ENCODE measurements at places on chromosomes 6 and 20.

DNA sequence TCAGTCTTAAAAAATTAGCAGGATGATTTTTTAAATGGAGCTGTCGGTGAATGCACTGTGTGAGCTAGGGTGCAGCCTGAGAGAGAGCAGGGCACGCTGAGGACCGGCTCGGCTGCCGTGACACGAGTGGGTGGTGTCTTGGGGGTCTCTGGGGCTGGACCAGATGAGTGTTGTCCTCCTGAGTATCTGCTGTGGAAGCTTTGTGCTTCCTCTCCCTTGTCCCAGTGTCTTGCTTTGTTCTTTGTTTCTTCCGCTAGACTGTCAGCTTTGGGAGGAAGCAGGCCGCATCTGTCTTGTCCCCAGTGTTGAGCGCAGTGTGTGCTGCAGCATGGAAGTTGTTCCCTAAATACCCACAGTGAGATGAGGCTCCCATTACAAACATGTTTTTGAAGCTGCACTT lies 89.4 kb downstream of the RTN4IP1 start:
- no peak for DNase-seq

GRCh38 chr20:40563296-40563950 lies 125.6 kb downstream of the MAFB start:
- DNase-seq = no peak

DNA sequence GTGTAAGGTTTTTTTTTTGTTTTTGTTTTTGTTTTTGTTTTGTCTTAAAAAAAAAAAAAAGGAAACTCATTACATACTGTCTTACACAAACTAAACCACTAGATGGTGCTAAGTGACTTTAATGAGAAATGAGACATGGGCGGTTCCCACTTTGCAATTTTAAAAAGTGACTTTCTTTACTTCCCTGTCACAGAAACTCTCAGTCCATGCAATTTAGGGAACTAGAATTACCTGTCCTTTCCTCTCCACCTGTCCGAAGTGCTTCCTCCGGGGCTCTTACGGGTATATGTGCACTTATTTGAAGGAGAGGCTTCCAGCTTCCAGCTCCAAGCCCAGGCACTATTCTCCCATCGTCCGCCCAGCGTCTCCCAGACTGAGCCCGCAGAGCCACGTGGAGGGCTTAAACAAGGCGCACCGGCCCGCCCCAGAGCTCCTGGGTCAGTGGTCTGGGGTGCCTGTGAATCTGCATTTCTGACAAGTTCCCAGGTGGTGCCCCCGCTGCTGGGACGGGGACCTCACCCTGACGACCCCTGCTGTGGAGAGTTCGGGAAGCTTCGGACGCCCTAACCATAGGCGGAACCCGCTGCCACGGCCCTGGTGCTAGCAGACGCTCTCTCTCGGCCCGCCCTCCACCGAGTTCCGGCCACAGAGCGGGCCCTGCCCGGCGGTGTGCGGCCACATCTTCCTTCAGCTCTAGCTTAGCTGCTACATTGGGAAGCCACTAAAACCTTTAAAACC lies 26.1 kb downstream of the BFSP1 start:
- no peak for DNase-seq

- peak; percentile 90 for DNase-seq
Observed at GRCh38 chr6:18990059-18990978, 603.2 kb downstream of the RNF144B start.

DNA sequence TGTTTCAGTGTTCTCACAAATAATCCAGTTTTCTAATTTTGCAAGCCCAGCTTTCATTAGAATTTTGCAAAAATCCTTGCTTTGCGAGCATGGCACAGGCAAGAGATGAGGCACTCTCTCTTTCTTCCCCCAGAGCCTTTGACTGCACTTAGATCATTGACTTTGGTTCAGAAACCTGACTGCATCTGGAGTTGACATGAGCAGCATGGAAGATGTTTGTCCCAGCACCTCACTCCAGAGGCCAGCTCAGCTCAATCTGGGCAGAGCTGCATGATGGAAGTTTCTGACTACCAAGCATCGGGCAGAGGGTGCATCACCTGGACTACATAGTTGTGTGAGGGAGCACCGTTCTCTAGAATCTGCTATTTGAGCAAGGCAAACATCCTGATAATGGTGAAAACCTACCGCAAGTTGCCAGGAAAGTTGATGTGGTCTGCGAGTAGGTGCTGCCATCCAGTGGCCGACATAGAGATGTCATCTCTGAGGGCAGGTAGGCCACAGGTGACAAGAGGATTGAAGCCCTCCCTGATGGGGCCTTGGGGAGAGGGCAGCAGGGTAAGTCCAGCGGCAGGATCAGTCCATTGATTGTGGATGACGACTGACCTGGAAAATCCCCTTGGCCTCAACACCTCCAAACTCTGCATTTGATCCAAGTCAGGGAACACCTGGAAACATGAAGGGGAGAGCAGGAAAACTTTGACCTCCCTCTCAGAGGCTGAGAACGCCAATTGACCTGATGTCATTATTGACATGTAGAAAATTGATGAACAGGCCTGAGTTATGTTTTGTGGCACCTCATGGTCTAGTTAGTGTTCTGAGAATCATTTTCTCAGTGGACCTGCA lies 3.8 kb upstream of the LPA start:
- no peak for DNase-seq

All from osteocyte (in vitro differentiated cells).